ENCODE measurements at places on chromosomes 3 and 15.

GRCh38 chr3:42685891-42686820, 819 bp downstream of the KLHL40 start:
- DNase-seq, result no peak

DNA sequence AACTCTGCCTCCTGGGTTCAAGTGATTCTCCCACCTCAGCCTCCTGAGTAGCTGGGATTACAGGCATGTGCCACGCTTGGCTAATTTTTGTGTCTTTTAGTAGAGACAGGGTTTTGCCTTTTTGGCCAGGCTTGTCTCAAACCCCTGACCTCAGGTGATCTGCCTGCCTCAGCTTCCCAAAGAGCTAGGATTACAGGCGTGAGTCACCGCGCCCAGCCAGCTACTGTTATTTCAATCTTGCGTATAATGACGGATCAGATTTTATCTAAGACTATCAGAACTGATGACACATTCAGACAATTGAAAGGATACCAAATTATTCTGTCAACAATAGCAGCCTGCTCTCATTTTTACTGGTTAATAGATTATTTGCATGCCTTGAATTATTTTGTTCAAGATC, 612.2 kb downstream of the ZIC1 start:
- no peak for DNase-seq

DNA sequence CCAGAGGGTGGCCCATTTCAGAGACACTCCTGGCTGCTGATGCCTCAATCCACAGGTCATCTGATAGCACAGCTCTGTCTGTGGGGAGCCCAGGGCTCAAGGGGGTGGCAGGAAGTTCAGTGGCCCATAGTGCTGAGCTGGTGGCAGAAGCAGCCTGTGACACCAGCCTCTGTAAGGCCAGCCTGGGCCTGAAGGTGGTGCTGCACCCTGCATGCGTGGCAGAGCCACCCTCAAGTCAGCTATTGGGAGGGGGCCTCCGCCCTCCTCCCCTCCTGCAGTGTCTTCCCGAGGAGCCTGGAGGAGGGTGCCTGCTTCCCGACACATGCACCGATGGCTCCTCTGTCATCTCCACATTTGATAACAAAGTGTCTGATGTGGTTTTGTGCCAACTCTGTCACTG, 3.0 kb downstream of the PLA1A start:
- no peak for DNase-seq

DNA sequence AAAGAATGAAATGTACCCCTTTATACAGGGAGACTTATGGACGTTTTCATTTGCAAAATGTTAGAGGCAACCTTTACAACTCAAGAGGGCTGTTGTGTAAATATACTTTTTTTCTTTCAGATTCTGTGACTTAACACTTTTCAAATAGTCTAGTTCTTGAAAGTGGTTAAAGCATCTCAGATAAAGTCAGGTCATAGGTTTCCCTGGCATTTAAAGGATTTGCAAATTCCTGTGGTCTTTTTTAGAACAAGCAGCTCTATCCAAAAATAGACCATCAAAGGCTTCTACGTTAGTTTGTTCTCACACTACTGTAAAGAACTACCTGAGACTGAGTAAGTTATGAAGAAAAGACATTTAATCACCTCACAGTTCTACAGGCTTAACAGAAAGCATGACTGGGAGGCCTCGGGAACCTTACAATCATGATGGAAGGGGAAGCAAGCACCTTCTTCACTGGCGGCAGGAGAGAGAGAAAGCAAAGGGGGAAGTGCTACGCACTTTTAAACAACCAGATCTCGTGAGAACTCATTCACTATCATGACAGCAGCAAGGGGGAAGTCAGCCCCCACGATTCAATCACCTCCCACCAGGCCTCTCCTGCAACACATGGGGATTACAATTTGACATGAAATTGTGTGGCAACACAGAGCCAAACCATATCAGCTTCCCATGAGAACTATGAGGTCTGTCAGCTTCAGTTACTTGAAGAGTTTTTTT, 23.3 kb upstream of the GABRR3 start:
- no peak for DNase-seq

- DNase-seq, result no peak
Measured at GRCh38 chr15:45117308-45118130, 3.4 kb downstream of the DUOXA2 start.

GRCh38 chr15:78822514-78822913, 11.2 kb upstream of the ADAMTS7 start:
- DNase-seq, result no peak

- DNase-seq, result peak; percentile 71
Measured at GRCh38 chr3:126607214-126607908, 47.6 kb downstream of the TXNRD3 start.

DNA sequence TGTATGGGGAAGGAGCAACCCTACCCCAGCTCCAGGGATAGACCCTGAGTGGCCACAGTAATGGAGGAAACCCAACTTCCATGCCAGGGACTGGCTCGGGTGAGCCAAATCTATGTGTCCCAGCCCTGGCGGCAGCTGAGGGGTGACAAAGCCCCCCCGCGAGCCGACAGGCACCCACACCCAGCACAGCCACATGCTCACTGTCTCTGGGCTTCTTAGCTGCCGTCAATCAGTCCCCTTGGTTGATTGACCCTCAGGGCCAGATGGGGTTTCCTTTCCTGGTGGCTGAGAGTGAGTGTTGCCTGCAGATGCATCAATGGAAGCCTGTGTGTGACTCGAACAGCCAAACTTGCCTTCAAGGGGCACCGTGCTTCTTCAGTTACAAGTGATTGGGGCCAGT, 2.1 kb upstream of the OCA2 start:
- no peak for DNase-seq

DNA sequence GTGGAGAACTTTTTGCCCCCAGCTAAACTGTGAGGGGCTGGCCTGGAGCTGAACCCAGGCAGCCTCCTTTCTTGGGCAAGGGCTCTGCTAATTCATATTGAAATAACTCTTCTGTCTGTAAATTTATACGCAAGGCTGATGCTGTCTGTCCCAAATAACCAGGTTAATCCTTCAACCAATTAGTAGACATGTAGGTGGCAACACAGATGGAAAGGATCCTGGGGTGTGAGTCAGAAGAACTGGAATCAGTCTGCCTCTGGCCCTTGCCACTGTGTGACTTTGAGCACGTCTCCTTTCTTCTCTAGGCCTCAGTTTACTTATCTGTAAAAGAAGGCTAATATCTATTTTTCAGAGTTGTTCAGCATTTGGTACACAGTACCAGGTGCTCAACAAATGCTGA, 48.3 kb upstream of the IREB2 start:
- DNase-seq, result no peak

DNA sequence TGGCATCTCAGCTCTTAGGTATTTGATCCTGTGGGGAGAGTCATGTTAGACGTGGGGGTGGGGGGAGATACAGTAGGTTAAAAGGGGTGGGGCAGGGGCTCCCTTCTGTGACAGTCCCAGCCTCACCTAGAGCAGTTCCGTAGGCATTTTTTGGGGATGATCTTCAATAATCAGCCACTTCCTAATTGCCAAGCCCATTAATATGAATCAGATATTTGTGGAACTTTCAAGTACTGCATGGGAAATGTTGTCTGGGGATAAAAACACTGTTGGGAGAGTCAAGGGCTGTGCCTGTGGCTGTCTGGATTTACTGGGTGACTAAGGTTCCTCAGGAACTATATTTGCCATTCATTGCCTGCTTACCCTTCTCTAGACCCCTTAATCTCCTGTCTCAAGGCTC, 9.5 kb downstream of the C3orf52 start:
- no peak for DNase-seq

DNA sequence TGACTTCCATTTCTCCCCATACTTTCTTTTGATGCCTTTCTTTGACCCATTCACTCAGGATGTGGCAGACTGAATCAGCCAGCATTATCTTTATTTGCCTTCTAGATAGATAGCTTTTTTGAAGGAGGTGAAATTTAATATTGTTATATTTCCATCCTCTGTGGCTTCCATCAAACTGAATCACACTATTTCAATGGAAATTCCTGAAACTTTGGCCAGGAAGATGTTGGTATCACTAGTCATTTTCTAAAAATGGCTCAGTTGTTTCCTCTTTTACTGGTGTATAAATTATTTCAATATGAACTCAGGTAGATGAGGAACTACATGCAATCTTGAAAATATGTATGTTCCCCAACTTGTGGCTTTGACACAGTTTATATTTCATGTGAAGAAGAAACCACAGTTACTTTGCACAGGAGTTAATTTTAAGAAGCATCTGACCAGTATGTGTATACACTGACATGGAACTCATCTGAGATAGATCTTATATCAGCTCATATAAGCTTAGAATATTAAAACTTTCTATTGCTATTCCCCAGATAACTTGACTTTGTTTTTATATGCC, 248.3 kb downstream of the CGGBP1 start:
- no peak for DNase-seq

All from activated CD4-positive, alpha-beta T cell treated with anti-CD3 and anti-CD28 coated beads, Interleukin-2, Interleukin-4, amounts not matched to agents 100 ng/mL and 50 ng/mL, durations not matched to agents 16 hours and 8 hours (primary cell).